ENCODE measurements at places on chromosomes 3 and 15.

GRCh38 chr15:84099181-84099580, 136.4 kb upstream of the GOLGA6L4 start:
- no peak for DNase-seq

DNA sequence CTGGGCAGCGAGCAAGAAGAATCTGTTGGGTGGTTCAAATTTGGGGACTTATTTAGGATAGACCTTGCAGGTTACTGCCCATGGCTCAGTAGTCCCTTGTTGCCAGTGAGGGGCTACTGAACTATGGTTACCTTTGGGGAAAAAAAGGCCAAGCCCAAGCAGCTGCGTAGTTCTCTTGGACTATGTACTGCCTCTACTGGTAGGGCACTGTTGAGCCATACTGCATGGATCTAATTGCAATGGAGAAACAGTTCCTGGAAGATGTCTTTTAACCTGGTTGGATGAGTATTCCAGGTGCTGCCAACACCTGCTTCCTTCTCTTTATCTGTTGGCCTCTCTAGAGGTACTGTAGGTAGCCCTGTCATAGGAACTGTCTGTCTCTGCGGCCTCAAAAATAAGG, 671.9 kb upstream of the CBLB start:
- DNase-seq, result no peak

- no peak for DNase-seq
Observed at GRCh38 chr3:10332481-10333348, 11.8 kb upstream of the SEC13 start.

DNA sequence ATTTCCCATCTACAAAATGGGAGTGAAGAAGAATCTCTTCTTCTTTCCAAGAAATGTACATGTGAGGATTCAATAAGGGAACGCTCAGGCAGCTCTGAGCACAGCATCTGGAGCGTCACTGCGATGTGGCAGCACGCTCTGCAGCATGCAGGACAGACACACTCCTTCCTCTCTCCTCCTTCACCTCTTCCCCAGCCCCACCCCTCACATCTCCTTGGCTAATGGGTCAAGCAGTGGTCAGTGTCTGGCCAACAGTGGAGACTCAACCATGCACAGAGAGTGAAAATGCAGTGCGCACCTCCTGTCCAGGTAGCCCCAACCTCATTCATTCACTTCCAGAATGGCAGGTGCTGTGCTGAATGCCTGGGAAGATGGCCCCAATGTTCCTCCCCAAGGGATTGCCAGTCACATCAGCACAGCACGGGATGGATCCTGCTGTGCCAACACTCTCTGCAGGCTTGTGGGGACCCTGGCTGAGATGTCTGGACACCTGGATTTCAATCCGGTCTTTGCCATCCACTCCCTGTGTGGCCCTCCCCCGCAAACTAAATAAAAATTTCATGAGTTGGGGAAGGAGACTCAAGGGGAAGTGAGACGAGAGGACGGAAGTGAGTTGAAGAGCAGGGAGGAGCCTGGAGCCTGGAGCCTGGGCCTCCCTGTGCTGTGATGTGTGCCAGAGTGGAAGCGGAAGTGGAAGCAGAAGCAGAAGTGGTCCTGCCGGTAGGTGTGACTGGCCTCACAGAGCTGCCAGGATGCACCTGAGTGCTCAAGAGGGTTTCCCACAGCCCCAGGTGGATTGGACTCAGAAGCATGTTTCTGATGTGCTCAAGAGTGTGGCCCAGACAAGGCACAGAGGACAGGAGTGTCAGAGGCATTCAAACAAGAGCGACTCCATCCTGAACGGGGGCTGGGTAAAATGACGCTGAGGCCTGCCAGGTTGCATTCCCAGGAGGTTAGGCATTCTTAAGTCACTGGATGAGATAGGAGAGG, 163.9 kb downstream of the SMAD6 start:
- DNase-seq, result no peak

- DNase-seq, result no peak
Observed at GRCh38 chr15:48541341-48542278, 103.9 kb downstream of the FBN1 start.

GRCh38 chr3:17046623-17047022, 161.9 kb downstream of the PLCL2 start:
- DNase-seq, result no peak

DNA sequence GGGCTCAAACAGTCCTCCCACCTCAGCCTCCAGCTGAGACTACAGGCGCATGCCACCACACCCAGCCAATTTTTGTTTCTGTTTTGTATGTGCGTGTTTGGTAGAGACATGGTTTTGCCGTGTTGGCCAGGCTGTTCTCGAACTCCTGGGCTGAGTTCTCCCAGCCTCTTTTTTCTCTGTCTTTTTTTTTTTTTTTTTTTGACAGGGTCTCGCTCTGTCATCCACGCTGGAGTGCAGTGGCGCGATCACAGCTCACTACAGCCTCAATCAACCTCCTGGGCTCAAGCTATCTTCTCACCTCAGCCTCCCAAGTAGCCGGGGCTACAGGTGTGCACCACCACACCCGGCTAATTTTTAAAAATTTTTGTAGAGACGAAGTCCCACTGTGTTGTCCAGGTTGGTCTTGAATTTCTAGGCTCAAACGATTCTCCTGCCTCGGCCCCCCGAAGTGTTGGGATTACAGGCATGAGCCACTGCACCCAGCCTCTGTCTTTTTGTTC, 867 bp upstream of the DCAF1 start:
- no peak for DNase-seq

GRCh38 chr3:26712211-26713026, 89.8 kb downstream of the LRRC3B start:
- no peak for DNase-seq

DNA sequence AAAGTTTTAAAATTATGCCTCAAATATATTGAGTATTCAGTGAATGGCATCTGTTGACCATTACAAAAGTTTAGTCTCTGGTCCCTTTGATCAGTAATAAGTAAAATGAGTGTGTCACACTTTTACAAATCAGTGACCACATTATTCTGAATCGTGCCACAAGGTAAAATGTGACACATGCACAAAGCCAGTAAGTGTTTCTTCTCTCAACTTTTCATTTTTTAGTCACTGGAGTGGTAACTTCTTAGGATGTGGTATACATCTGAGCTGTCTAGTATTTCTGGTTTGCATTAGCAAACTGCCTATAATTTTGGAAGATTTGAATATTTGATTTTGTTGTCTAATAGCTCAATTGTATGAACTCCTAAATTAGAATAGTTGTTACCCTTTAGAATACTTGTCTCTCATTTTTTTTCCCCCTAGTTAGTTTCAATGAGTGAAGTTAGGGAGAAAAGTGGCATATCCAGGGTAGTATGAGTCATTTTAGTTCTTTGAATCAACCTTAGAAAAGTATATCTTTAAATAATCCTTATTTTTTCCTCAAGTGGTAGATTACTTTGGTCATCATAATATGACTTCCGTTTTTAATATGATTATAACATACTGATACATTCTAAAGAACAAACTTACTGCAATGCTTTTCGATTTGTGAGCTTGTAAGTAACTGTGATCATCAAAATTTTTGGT, 18.1 kb downstream of the DNAJC13 start:
- DNase-seq, result no peak

DNA sequence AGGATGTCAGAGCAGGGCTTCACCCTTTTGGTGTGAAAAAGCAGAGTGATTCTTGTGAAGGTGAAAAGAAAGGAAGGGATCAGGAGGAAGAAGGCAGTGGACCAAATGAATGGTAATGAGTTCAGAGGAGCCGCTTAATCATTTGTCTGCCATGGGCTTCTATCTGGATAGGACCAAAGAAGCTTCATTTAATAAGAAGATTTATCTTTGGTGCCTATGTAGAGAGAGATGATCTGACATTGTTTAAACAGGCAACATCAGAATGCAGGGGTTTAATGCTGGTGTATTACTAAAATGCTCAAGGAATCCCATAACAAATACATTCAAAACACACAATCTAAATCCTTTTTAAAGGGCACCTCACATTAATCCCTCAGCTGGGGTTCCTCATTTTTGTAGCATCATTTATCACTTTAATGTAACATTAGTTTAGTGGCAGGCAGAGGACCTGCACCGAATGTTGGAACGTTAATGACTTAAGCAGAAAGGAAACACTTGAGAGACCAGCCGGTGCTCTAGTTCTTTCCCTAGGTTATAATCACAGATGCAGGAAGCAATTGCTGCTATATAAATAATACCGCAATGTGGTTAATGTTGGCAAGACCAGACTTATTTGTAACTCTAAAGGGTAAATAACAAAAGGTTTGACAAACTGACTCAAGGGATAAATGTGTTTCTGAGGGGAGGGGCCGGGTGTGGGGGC, 27.9 kb upstream of the IL1RAP start:
- no peak for DNase-seq

DNA sequence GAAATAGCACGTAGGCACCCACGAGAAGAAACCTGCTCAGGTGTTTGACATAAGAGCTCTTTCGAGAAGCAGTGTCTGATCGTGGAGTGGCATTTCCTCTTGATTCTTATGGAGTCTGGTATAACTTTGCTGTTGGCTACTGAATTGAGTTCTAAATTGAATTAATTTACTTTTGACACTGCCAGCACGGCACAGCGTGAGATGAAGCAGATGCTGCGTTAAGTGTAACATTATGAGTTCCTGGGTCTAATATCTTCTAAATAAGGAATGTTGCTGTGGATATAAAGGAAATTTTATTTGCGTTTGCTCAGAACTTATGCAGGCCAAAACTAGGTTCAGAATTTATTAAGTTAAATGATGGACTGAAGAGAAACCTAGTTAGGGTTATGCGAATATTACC, 919.9 kb downstream of the TUSC7 start:
- no peak for DNase-seq

DNA sequence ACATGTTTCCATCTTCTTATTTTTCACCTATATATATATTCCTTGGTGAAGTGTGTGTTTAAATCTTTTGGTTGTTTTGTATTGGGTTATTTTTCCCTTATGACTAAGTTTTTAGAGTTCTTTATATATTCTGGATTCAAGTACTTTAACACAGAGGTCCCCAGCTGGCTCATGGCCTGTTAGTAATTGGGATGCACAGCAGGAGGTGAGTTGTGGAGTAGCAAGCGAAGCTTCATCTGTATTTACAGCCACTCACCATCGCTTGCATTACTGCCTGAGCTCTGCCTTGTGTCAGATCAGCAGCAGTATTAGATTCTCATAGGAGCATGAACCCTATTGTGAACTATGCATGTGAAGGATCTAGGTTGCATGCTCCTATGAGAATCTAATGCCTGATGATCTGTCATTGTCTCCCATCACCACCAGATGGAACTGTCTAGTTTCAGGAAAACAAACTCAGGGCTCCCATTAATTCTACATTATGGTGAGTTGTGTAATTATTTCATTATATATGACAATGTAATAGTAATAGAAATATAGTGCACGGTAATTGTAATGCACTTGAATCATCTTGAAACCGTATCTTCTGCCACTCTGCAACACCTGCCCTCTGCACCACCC, 151.6 kb downstream of the RSRC1 start:
- DNase-seq, result no peak

GRCh38 chr15:99343881-99344551, 92.7 kb downstream of the LRRC28 start:
- peak; percentile 2 for DNase-seq

- DNase-seq, result peak; percentile 65
Observed at GRCh38 chr15:101206176-101206591, 45.7 kb downstream of the CHSY1 start.

DNA sequence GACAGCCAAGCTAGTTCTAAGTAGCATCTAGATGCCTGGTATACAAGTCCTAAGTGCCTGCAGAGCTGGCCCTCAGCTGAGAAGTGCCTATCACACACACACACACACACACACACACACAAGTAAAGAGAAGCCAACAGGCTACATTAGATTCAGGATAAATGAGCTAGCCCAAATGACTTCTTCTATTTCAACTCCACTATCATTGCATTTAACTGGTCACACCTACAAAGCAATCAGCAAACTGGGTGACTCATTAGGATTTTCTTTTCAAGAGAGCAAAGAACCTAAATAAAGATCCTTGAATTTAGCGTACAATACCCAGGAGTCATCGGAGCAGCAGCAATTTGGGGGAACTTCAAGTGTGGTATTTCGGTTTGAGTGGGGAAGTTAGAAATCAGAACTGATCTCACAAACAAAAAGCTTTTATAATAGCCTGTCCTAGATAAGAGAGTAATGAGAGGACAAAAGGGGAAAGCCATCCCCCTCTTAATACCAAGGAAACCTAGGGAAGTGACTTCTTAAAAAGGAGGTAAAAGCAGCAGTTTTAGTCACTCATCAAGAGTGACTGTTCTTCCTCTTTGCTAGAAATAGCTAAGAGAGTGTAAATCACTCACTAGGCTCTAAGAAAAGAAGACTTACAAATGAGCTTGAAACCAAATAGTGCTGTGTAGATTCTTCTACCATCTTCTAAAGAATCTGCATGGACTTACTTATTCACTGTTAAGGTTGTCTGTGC, 112.7 kb downstream of the TNIK start:
- no peak for DNase-seq

GRCh38 chr3:105827959-105828358, 40.9 kb downstream of the CBLB start:
- no peak for DNase-seq

- no peak for DNase-seq
Observed at GRCh38 chr3:129016720-129017483, 15.8 kb downstream of the EFCC1 start.

All from stimulated activated CD8-positive, alpha-beta memory T cell treated with anti-CD3 and anti-CD28 coated beads, Interleukin-7, amount 100 ng/mL, for 24 hours (primary cell).